LoVo (cell line): ENCODE measurements at places on chromosomes 1 and 21.

DNA sequence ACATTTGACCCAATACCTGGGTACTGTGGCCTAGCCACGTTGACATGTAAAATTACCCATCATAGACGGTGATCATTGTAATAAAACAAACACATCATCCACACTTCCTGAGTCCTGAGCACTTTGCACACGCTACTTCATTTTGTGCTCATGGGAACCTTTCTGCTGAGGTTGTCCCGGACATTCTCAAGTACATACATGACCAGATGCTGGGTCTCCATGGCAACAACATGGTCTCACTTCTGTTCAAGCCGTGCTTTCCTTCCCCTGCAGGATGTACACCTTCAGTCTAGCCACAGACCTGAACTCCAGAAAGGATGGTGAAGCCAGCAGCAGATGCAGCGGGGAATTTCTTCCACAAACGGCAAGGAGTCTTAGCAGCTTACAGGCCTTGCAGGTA lies 22.7 kb downstream of the UBASH3A start:
- no peak for DNase-seq

GRCh38 chr1:166164995-166165660 lies 1.7 kb downstream of the FAM78B start:
- DNase-seq, result no peak

DNA sequence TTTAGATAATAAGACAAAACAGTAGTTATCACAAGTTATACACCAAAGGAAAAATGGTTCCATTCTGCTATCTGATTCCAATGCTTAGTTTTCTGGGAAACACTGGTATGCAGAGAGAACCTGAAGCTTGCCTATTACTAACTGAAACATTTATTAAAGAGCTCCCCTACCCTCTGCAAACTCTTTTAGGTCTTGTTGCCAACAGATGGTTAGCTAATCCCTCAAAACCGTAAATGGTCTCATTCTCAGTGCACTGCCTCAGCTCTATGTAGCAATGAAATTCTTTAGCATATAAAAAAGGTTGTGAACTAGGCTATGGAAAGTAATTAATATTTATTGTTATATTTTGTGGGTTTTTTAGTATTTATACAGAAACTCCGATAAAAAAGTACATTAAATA lies 20.4 kb downstream of the C21orf91 start:
- DNase-seq, result no peak

- no peak for DNase-seq
Observed at GRCh38 chr1:216632980-216633379, 90.2 kb downstream of the ESRRG start.

DNA sequence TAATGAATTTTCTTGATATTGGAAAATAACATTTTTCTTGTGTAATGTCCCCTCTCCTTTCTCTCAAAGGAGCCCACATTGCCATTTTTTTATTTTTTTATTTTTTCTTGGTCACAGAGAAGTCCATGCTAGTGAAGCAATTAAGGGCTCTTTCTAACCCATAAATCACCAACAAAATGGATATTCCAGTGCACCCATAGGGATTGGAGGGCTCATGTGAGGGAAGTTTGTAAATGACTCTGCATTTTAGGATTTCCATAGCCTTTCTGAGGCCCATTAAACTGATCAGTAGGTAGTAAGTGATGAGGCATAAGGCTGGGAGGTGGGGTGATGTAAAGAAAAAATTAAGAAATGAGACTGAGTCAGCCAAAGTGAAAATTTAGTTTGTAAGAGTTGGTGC lies 55.9 kb upstream of the JAK1 start:
- DNase-seq, result no peak

DNA sequence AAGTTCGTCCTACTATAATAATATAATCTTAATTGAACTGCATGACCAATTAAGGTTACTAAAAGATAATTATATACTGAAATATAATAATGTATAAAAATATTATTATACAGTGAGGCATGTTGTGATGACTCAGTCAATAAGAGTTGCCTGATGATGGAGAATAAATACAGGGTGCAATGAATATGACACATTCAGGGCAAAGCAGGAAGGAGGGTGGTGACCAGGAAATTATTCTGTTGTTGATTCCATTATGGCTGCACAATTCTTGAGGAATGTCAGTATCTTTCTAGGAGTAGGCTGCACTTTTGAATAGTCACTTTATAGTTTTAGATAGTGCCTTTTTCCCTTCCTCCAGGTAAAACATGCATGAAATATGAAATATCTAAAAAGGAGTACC lies 46.4 kb upstream of the RGS21 start:
- no peak for DNase-seq

GRCh38 chr1:154582885-154583284 lies 15.3 kb downstream of the CHRNB2 start:
- no peak for DNase-seq

- DNase-seq, result no peak
Observed at GRCh38 chr1:84000954-84001495, 2.1 kb upstream of the TTLL7 start.

DNA sequence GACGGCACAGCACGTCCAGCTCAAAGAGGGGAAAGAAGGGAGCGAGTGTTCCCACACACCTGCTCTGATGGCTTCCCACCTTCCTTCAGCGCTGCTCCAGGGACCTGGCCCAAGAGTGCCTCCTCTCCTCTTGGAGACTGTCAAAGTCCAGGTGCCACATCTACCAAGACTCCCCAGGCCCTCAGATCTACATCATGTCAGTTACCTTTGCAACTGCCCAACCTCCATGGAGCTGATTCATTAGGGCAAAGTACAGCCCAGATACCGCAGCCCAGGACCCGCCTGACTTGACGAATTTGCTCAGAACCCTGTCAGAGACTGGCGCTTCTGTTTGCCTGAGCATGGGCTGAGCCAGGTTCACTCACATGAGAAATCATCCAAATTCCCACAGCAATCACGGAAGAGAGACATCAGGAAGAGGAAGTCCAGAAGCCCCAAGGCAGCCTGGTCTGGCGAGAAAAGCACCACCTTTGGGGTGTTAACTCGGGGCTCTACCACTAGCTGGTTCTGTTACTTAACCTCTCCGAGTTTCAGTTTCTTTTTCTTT lies at the start of gene SEC16B:
Gene SEC16B, minus strand, starts transcription at position 234 of the 547 bp plus-strand sequence. CDS start 2,077 bp downstream, outside the sequence.
- DNase-seq, result peak; percentile 78

DNA sequence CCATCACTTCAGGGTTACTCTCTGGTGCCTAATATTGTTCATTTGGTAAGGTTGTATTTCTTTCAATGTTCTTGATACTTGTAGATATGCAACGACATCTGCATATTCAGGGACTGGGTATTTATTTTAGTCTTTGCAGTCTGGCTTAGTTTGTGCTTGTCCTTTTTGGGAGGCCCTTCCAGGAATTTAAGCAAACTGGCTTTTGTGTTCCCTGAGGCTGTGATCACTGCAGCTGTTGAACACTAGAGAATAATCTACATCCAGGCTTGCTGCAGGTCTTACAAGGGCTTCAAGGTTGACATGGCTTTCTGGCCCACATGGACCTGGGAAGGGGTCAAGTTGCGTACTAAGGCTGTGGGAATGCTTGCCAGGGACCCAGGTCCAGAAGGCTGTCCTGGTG lies 72.1 kb downstream of the CCDC18 start:
- no peak for DNase-seq

GRCh38 chr1:209057901-209058300 lies 525.6 kb upstream of the CAMK1G start:
- DNase-seq, result no peak
